Hindlimb muscle (tissue), 1 donor: ENCODE measurements at places on chromosomes 1 and 21.

GRCh38 chr1:228758447-228758846 is 23.2 kb downstream of the RHOU start:
- no peak for DNase-seq

DNA sequence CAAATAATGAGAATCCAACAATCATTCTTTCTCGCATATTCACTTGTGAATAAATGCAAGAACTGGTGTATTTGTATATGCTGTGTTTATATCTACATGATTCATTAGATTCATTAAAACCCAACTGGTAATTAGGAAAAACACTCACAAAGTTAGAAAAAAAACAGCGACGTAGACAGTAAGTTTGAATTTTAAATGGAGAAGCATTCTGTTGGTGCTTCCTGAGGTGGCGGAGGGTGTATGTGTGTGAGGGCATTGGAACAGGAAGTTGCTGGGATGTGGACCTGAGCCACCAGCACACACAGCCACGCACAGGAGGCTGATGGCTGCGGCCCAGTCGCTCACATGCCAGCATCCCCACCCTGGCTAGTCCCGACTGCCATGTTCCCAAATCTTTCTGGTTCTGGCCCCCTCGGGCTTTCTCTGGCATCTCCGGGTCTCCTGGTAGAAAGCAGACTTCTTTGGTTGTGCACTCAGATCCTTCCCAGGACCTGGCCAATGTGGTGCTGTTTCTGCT is 121.6 kb upstream of the IRF2BP2 start:
- DNase-seq: no peak

DNA sequence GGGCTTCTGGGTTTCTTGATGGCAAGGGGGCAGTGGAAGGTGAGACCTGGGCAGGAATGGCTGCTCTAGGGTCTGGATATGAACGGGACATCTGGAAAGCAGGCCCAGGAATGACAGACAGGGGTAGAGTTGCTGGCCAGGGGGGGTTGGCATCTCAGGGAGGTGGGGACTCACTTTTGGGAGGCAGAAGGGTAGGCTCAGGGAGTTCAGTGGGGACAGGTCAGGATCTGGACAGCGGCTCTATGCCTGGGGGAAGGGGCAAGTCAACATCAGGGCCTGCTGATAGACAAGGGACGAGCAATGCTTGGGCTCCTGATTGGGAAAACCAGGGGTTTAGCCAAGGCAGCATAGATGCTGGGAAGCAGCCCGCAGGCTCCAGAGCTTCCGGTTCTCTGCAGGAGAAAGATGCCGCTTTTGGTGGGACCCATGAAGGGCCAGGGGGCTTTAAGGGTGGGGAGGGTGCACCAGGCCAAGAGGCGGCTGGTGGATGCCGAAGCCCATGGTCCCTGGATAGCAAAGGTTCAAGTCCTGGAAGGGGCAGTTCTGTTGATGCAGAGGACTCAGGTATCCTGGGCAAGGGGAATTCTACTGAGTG is 21.9 kb downstream of the IGFN1 start:
- no peak for DNase-seq

DNA sequence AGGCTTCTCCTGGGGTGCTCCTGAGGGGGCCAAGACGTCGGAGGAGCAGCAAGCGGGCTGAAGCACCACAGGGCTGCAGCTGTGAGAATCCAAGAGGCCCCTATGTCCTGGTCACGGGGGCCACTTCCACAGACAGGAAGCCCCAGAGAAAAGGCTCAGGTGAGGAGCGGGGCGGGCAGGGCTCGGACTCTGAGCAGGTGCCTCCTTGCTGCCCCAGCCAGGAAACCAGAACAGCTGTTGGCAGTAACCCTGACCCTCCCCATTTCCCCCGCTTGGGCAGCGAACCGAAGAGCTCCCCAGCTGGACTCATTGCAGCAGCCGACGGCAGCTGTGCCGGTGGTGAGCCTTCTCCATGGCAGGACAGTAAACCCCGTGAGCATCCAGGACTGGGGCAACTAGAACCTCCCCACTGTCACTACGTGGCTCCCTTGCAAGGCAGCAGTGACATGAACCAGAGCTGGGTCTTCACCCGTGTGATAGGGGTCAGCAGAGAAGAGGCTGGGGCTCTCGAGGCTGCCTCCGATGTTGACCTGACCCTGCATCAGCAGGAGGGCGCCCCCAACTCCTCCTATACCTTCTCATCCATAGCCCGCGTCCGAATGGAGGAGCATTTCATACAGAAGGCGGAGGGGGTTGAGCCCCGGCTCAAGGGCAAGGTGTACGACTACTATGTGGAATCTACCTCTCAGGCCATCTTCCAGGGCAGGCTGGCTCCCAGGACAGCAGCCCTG is 625 bp downstream of the KLHDC7A start:
- DNase-seq: no peak

GRCh38 chr1:200873116-200873670 is 412 bp downstream of the GPR25 start:
- DNase-seq: peak; percentile 36

DNA sequence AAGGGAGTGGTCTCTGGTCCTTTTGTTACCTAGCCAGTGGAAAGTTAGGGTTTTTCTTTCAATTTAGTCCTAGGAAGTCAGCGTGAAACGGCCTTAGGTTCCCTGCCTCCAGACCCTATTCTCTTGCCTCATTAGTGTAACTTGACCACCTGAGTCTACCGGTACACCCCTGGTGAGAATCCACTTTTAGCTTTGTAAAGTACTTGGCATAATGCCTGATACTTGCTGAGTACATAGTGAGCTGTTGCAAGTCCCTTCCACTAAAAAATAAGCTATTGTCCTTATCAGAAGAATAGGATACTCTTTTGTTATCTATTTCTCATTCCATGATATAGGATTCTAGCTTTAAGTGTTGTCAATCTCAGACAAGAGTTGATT is 228.8 kb downstream of the ST6GALNAC3 start:
- DNase-seq: no peak

DNA sequence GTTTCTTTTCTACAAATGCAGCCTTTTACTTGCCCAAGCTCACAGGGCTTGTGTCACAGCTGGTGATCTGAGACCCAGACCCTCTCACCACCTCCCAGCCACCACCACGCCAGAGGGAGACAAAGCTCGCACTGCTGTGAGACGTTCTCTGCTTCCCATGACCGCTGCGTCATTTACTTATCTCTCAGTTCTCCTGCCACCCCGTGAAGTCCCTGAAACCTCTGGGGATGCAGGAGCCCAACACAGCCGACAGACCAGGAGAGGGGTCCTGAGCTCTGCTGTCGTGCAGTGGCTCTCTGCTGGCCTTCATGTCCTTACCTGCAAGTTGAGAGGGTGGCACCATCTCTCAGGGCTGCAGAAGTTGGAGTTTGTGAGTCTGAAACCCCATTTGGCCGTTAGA is 77.7 kb downstream of the SLC16A1 start:
- DNase-seq: no peak

GRCh38 chr1:247330548-247331171 is 1.0 kb downstream of the ZNF496 start:
- no peak for DNase-seq

DNA sequence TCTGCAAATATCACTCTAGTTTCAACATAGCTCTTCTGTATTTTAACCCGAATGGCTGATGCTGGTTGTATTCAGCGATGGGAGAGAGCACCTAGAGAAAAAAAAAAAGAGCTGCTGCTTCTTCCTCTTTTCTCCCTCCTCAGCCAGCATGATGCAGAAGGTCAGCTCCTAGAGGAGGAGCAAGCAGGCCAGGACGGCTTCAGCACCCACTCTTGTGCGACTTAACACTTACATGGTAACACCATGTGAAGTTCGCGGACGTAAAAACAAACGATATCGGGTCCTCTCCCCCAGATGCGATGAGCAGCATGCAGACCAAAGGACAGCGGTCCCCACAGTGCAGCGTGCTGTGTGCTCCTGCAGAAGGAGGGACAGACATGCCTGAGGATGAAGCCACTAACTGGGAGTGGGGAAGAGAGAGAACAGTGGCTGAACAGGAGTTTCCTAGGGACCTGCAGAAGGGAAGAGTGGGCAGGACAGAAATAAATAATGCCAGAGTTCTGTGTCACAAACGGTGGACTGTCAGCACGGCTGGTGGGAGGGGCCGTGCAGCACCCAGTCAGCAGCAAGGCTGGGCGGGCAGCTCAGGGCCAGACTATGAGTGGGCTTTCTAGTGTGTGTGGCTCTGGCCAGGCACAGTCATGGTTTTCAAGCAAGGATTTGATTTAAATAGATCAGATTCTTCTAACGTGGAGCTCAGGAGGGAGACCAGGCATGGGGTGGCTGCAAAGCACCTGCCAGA is 11.4 kb upstream of the B3GALT5 start:
- no peak for DNase-seq

DNA sequence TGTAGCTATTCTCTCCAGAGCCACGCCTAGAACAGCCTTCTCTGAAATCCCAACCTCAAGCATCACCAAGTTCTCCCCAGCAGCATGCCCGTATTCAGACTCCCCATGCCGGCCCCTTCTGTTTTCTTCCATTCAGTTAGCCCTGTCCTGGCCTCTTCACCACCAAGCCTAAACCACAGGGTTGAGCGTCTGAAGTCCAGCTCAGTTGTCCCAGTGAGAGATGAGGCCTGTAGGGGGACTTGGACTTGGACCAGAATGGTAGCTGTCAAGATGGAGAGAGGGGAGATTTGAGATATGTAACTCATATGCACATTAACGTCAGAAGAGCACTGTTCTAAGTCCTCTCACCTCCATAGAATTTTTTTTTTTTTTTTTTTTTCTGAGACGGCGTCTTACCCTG is 5.5 kb upstream of the TMEM54 start:
- DNase-seq: no peak

DNA sequence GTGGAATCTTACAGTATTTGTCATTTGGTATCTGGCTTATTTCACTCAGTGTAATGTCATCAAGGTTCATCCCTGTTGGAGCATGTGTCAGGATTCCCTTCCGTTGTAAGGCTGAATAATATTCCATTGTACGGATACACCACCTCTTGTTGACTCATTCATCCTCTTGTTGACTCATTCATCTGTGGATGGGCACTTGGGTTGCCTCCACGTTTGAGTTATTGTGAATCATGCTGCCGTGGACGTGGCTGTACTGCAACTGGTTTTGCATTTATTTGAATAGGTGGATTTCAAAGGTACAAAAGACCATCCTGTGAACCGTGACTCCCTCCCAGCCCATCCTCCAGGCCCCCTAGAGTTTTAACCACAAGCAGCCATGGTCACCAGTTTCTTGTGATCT is 11.9 kb upstream of the TCP10L start:
- no peak for DNase-seq

GRCh38 chr21:40080385-40080784 is 213.1 kb downstream of the PCP4 start:
- DNase-seq: no peak

DNA sequence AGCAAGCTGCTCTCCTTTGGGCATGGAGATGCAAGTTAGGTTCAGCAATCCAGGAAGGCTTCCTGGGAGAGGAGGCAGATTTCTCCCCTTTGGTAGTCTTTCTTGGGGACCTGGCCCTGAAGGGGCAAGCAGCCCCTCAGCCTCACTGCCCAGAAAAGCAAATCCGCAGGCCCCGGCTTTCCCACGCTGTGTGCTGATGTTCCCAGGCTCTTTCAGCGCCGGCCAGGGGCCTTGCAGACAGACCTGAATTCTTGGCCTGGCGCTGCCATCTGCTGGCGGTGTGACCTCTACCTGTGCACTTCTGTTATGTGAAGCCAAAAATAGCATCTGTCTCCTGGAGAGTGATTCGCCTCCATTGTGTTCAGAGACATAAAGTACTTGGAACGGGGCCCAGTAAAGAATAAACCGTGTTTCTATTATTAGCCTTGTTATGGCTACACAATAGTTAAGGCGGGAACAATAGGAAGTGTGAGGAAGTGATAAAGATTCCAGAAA is 64.8 kb downstream of the ALPL start:
- DNase-seq: peak; percentile 68

DNA sequence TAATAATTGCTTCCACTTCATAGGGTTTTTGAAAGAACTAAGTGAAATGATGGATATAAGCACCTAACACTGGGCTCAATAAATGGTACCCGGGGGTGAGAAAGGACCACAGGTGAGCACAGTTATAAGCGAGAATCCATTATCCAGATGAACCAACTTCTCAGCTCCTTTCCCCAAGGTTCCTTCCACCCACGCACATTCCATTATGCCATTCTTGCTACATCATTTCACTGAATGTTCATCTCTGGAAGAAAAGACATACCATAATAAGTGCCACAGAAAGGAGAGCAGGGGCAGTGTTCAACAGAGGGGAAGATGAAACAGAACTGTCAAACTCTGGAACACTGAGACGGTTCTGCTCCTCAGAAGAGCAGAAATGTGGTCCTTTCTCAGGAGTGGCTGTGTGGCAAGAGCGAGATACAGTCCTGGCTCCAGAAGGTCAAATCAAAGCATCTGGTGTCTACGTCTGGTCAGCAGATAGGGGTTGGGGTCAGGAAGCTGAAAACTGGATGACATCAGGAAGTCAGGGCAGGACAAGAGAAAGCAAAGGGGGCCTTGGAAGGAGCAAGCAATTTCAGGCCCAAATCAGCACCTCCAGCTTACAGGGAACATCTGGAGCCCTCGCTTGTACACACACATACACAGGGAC is 255.4 kb upstream of the TMEM51 start:
- DNase-seq: no peak

DNA sequence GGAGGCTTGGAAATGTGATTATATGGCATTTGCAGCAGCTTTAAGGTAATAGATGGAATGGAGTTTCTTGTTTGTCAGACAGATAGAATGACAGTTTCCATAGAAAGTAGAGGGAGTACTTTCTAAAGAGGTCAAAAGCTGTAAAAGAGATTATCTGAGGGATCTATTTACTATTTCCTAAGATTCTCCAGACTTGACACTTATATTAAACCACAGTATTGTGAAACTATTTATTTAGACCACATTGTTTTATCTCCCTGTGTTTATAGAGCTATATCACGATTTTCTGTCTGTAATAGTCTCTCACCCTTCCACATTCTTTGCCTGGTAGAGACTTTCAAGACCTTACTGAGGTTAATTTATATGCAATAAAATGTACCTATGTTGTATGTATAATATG is 66.7 kb downstream of the MAN1A2 start:
- no peak for DNase-seq
